ENCODE measurements at places on chromosomes 11 and 22.

DNA sequence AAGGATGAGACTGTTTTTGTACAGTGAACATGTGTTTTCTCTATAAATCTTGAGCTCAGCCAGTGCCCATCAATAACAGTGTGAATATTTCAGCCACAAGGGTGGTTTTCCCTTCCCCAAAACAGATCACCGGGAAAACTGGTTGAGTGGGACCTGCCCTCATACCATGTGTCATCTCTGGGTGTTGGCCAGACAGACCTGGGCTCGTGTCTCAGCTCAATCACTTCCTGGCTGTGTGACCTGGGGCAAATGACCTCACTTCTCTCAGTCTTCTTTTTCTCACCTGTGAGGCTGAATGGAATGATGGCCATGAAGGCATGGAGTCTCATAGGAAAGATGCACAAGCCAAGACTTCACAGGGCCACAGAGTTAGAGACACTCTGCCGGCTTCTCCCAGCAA lies 74.7 kb downstream of the COMMD9 start:
- no peak for DNase-seq

DNA sequence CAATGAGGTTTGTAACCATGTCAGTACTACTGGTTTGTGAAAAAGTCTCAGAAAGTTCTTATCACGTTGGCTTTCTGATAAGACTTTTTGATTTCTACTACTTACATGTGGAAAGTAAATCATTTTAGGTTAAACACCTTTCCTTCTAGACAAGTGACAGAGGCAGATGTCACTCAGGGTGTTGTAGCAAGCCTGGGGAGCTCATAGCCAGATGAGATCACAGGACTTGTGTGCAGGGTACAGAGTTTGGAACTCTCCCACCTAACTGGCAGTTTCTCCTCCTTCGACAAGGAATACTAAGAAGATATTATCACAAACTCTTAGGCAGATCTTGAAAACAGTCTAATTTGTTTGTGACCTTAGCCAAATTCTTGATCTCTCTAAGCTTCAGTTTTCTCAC lies 49.4 kb upstream of the PICALM start:
- no peak for DNase-seq

DNA sequence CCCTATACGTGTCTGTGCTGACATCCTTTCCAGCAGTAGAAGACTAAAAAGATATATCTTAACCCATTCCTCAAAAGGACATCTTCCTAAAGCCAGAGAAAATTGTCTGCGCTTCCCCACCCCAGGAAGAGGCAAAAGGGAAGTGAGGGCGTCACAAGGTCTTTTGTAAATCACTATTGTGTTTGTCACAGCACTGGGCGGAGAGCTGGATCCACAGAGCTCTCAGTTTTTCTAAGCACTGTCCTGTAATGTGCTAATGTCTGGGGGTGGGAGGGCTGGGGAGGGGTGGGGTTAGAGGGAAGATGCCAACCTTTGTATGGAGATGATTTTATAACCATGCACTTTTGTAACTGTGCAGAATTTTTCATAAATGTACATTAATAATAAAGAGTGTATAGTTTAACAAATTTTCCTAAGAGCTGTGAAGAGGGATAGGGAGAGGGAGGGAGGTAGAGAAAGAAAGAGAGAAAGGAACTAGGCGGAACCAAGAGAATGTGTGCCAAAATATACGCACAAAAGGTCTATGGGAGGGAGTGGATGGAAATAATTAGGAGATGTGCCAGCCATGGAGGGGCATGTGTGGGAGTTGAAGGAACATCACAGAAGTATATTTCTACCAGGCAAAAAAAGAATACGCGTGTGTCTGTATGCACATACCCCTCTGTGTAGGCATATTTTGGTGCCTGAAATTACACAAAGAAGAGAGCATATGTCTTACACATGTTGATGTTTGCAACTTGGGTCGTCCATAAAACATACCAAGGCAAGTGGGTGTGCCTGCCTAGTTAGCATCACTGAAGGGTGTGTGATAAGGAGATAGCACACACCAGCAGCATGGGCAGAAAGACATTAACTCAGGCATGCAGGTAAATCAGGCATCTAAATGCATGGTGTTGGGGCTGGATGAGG lies 9.8 kb downstream of the LRRC55 start:
- DNase-seq, result no peak

GRCh38 chr22:44361391-44362126 lies 48.8 kb upstream of the SHISAL1 start:
- DNase-seq, result no peak

DNA sequence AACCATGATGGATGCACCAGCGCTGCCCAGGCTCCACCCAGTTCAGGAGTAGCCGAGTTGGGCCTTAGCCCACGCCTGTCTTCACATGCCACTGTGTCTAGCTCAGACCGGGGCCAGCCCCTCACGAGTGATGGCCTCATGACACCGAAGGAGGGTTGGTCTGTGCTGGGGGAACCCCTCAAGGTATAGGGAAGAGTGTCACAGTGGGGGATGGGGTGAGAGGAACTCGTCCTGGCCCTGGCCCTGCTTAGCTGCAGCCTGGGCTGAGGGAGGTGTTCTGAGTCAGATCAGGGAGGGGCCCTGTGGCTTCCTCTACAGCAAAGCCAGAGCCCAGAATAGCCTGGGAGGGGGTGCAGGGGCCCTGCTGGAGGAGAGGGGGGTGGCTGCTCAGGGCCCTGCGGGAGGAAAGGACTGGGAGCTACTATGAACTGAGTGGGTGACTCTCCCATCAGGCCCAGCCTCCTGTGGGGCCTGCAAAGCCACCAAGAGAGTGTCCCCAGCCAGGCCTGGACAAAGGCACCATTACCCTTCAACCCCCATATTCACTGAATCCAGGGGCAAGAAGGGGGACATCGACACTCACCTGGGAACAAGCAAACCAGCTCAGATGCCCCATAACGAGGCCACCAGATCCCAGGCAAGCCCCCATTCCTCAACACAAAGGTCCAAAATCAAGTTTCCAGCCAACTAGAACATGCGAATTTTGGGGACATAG lies 41.2 kb downstream of the IGLL5 start:
- no peak for DNase-seq

GRCh38 chr11:17217401-17217800 lies 9.6 kb upstream of the PIK3C2A start:
- no peak for DNase-seq

DNA sequence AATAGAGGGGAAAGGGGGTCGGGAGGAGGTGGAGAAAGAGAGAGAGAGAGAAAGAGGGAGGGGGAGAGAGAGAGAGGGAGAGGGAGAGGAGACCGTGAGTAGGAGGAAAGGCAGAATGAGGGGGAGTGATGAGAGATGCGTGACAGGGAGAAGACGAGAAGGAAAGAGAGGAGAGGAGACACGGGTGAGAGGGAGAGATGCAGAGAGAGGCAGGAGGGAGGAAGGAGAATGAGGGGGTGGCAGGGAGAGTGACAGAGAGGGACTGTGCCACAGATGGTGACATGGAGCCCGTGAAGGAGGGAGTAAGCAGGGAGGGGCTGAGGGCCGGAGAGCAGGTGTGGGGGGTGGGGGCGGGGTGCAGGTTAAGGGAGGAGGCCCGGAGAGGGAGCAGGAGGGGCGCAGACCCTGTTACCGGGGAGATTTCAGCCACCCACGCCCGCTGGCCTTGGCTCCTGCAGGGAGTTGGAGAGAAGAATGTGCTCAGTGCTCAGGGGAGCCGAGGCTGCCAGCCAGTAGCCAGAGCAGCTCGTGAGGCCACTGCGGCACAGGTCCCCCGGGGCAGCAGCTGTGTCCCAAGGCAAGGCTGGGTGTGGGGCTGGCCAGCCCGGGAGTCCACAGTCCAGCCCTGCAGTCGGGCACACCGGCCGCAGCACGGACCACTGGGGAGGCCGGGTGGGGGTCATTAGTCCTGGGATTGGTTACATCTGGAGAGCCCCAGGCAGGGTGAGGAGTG lies at the start of gene SSTR3:
SSTR3 (minus strand) TSS at position 304 of the 733 bp plus-strand sequence. CDS start 4,674 bp downstream, outside the sequence.
- DNase-seq, result no peak

GRCh38 chr11:59459916-59460315 lies 3.2 kb downstream of the OR4D6 start:
- DNase-seq, result no peak

DNA sequence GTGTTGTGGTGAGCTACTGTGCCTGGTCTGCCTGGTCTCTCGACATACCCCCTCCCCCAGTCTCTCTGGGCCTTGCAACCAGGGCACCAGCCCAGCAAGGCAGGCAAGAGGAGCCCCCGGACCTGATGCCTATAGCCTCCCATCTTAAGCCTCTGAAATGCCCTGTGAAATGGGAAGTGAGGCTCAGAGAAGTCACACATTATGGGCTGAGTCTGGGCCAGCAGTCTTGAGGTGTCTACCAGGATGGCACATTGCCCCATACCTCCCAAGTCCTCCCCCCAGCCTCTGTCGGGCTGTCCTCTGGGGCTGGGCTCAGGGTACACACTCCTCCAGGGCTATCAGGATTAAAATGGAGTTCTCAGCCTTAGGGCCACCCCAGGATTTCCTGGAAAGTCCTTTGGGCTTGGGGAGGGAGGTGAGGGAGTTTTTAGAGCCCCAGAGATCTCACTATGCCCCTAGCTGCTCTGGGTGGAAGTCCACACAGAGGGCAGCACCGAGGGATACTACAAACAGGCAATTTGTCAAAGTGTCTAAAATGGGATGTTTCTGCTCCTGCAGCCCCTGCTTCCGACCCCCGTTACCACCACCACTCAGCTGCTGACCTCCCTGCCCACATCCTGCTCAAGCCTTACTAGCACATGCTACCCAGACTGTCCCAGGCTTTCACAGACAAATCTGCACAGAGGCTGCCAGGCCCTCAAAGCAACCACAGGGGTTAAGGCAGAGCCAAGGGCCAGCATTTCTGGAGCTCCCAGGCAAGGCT lies 3.1 kb upstream of the SH3BP1 start:
- no peak for DNase-seq

DNA sequence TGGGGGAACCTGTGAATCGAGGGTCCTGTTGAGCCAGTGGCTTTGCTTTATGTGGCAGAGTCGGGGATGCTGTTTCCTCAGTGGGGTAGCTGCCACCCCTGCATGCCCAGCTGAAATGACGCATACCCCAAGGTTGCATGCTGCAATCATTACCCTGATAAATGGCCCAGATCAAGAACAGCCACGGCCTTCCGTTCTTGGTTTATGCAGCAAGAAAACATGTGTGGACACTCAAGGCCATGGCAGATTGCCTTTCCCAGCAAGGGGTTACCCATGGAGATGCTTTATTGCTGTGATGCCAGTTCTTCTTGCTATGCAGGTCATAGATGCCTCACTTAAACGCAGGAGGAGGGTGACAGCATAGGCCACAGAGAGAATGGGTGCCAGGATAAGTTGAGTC lies 14.3 kb upstream of the SREBF2 start:
- DNase-seq, result no peak

- DNase-seq, result peak; percentile 25
Observed at GRCh38 chr11:128624269-128625175, 37.2 kb upstream of the ETS1 start.

GRCh38 chr11:82754410-82754809 lies 20.7 kb upstream of the FAM181B start:
- no peak for DNase-seq

DNA sequence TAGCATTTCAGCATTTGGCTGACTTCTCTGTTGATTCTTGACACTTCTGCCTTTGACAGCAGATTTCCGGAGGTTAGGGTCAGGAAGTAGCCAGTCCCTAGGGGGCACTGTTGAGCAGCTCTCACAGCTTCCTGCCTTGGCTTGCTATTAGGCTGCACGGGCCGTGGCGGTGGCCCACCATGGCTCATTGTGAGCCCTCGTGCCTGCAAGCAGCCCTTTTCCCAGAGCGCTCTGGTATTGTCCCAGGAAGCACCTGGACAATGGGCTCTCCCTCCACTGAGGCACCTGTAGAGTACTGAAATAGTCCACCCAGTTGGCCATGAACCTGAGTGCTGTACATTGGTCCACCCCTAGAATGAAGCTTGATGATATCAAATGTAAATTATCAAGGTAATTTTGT lies 100.2 kb upstream of the GAL start:
- DNase-seq, result peak; percentile 8

GRCh38 chr11:39190751-39191150 lies 2268.7 kb downstream of the LRRC4C start:
- DNase-seq, result no peak

DNA sequence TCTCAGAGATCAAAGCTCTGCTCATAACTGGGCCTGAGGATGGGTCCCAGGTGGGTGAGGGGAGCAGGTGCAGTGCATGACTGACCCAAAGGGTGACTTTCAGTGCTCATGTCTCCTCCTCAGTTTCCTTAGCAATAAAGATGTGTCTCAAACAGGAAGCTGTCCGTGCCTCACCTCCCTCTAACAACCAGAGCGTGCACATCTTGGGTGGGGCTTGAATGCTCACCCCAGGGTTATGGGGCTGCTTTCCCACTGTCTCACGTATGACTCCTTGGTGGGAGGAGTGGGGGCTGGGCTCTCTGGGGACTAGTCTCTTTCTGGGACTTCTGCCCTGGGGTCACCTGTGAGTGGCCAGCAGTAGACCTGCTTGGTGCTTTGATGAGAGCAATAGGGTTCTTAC lies 53.9 kb upstream of the PHOX2A start:
- no peak for DNase-seq

DNA sequence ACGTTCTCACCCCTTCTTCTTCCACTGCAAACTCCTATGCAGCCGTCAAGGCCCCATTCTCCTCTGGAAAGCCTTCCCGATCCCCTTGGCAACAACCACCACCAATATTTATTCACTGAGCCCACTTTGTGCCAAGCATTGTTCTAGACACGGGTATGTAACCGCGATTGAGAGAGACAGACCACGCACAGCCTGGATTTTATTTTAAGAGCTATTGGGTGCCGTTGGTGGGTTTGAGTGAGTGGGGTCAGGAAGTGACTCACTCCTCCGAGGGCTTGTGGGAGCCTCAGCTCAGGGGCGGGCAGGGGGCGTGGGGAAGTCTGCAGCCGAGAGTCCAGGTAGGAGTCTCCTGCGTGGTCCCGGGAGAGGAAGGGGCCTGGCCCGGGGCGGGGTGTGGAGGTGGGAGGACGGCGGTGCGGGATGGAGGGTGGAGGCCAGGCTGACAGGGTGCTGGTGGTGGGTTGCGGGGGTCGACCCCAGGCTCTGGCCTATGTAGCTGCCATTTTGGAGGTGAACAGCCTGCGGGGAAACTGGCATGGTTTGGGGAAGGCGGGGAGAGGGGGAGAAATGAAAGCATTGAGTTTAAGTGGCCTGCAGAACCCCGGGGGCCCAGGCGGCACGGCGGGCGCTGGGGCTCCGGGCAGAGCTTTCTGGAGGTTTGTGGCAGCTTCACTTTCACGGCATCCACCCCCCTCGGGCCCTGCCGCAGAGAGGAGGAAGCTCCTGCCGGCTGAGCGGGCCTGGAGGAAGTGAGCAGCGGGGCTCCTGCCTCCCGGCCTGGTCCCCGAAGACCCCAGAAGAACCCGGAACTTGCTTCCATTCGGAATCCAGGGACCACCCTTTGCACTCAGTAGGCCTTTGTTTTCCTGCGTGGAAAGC lies 547 bp downstream of the PARVG start:
- peak; percentile 34 for DNase-seq

DNA sequence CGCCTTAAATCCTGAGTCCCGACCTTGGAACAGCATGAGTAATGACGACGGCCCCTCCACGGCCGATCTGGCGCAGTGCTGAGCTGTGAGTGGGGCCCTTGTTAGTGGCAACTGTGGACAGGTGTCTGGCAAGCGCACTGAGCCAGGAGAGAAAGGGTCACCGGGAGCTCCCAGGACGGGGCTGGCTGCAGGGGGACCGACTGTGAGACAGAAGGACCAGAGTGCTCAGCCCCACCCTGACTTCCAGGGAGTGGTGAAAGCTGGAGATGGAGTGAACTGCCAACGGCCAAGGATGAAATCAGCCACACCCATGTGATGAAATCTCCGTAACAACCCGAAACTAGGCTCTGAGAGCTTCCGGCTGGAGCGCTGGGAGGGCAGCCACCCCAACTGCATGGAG lies 228.6 kb downstream of the BRD1 start:
- DNase-seq, result no peak

All from stimulated activated CD8-positive, alpha-beta memory T cell treated with anti-CD3 and anti-CD28 coated beads, Interleukin-7, amount 100 ng/mL, for 1 hour (primary cell).